Type B pancreatic cell (in vitro differentiated cells): ENCODE measurements at places on chromosomes 2 and 18. TPM values are rescaled to one million over a fixed set of nuclear protein-coding genes. Genes with fewer than 3 reads are reported as not detected.

GRCh38 chr2:51619961-51620360 lies 588.0 kb upstream of the NRXN1 start:
- no peak for DNase-seq

Gene DYNAP
- not detected in 2 replicates for total RNA-seq

GRCh38 chr2:183063083-183063482 lies 15.5 kb upstream of the DUSP19 start:
- no peak for DNase-seq

GRCh38 chr2:191190435-191190834 lies 39.6 kb upstream of the STAT4 start:
- DNase-seq: no peak

DNA sequence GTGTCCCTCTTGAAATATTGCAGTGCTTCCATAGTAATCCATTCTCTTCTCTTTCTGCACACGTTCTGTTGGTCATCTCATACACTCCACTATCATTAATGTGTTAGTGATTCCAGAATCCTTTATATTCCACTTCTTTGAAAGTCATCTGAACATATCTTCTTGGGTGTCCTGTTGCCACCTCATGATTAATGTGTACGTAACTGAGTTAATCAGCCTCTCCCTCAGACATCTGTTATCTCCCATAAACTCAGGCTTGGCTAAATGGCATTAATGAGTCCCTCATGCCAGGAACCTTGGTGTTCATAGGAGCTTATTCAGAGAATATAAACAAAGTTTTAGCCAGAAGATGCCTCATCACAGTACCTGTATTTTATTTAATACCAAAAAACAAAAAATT lies 126.4 kb downstream of the NCOA1 start:
- DNase-seq: no peak

- DNase-seq: no peak
Measured at GRCh38 chr18:21991886-21992285, 177.5 kb upstream of the GATA6 start.

DNA sequence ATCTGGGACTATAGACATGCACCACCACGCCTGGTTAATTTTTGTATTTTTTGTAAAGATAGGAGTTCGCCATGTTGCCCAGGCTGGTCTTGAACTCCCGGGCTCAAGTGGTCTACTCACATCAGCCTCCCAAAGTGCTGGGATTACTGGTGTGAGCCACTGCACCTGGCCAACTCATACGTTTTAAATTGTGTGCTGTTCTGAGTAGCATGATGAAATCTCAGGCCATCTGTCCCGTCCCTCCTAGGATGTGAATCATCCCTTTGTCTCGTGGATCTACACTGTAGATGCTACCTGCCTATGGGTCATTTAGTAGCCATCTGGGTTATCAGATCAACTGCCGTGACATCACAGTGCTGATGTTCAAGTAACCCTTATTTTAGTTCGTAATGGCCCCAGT lies 38.5 kb upstream of the RMP24 start:
- no peak for DNase-seq

DNA sequence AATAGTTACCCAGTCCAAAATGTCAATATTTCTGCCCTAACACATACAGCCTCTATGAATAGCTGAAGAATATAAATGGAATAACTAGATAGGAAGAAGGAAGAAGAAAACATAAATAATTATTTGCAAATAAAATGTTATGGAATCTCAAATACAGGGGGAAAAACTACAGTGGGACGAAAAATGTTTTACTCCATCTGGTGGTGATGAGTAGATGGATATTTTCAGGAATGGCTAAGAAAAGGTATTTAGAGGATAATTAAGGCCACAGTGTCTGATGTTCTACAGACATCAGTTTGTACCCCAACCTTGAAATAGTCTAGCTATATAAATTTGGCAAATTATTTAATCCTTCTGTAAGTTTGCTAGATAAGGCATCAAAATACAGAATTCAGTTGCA lies 178.1 kb upstream of the FSHR start:
- DNase-seq: no peak

GRCh38 chr2:64649013-64649484 lies 4.7 kb downstream of the SERTAD2 start:
- no peak for DNase-seq

DNA sequence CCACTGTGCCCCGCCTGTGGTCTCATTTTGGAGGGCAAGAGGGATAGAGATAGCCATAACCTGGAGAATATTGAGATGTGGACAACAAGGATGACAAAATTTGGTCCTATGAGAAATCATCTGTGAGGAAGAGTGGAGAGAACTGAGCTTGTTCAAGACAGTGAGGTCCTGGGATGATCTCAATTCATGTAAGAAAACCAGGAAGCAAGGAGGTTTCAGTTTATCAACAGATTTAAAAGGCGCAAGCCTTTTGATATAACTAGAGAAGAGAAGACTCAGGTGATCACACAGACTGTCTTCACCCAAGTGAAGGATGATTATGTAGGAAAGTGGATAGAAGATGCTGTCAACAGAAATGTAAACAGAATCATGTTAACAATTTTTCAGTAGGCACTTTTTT lies 39.1 kb downstream of the PCBP1 start:
- no peak for DNase-seq

Gene ST8SIA5
- 0.94 and 1.9 TPM in 2 replicates for total RNA-seq

GRCh38 chr2:3198119-3198518 lies 179.5 kb downstream of the EIPR1 start:
- no peak for DNase-seq

Gene AGXT
- 0.51 and 1.00 TPM in 2 replicates for total RNA-seq

- DNase-seq: no peak
Measured at GRCh38 chr2:11073776-11074175, 81.5 kb upstream of the SLC66A3 start.

- no peak for DNase-seq
Measured at GRCh38 chr18:22613058-22613690, 195.5 kb upstream of the CTAGE1 start.

DNA sequence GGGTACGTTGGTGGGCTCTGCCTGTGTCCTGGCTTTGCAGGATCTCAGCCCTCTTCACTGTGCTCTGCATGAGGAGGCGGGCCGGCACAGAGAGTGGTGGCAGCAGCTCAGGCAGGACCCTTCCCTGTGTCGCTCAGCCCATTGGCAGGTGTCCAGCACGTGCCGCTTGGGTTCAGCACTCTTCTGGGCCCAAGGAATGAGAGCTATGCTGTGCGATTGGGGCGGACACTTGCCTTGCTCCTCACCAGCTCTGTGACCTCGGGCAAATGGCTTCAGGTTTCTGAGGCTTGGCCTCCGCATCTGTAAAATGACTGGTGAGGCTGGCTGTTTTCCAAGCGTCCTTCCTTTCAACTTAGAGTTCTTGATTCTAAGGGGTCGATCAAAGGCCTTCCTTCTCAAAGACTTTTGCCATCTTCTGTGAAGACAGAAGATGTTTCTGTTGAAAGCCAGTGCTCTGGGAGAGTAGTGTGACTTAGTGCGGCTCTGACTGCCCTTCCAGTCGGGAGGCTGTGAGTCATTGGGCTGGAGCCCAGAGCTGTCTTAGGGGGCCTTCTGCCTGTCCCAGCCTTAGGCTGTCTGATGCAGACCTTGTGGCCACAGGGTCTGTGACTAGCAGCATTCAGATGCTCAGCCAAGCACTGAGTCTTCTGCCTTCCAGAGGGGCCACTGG lies 35.6 kb downstream of the GLI2 start:
- no peak for DNase-seq

Gene RBM44
- total RNA-seq: 0.24 and 0.41 TPM in 2 replicates

Gene ZNF397
- total RNA-seq: 25.7 and 39.1 TPM in 2 replicates

Gene ALK
- total RNA-seq: 7.7 and 12.3 TPM in 2 replicates

- no peak for DNase-seq
Measured at GRCh38 chr2:59395119-59395518, 1154.0 kb upstream of the FANCL start.

Gene SEMA4C
- total RNA-seq: 45.5 and 58.1 TPM in 2 replicates
